H54 (cell line): ENCODE measurements at places on chromosomes 2 and 18.
A peak's percentile ranks its signal among the peaks of the same experiment; 100 is the strongest.

- DNase-seq, result no peak
Measured at GRCh38 chr18:46134920-46135675, 30.9 kb downstream of the HAUS1 start.

- DNase-seq, result no peak
Measured at GRCh38 chr2:73938718-73939352, 12.2 kb downstream of the DGUOK start.

GRCh38 chr2:118814368-118814767, 33.1 kb downstream of the EN1 start:
- DNase-seq, result no peak

GRCh38 chr2:189137519-189137918, 42.0 kb downstream of the COL5A2 start:
- no peak for DNase-seq

GRCh38 chr18:65659312-65659711, 91.5 kb upstream of the CDH7 start:
- DNase-seq, result no peak

DNA sequence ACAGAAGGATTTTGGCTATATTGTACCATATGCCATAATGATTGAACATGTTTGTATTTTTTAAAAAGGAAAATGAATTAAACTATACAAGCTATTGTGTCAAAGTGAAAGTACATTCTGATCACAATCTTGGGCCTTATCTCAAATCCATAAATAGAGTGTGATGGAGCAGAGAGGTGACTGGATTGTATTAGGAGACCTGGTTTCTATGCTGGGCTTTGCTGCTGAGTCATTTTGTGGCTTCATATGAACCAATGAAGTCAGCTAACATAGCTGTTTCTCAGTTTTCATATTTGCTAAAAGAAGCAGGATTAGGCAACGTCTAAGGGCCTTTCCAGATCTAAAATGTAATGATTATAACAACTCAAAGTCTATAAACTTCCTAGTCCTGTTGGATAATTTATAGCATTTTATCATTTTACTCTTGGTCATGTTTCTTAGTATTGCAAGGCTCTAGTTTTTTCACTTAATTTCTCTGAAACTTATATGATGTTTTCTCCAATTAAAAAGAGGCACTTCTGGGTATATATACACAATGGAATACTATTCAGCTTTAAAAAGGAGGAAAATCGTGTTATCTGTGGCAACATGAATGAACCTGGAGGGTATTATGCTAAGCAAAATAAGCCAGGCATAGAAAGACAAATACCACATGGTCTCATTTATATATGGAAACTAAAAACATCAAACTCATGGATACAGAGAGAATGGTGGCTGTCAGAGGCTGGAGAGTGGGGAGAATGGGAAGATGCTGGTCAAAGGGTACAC, 112.3 kb downstream of the MEP1B start:
- peak; percentile 11 for DNase-seq

DNA sequence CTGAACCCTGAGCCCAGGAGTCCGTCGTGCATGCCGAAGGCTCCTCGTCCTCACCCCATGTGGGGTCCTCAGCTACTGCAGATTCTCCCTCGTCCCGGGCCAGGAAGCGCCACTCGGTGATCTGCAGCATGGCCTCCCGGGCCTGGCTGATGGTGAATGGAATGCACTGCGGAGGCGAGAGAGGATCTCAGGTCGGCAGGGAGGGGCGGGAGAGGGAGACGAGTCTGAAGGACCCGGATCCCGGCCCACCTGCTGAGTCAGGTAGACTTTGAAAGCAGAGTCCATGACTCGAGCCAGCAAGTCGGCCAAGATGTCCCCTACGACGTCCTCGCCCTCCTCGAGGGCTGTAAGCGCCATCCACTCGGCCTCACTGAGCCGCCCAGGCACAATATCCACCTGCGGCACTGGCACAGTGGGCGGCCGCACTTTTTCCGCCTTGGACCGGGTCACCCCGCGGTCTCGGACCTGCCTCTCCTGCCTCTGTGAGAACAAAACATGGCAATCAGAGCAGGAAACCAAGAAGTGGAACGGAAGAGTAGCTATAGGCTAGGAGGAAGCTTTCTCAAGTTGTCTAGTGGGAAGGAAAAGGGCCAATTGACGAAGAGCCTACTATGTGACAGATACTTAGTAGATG, 5.5 kb downstream of the C2orf81 start:
- no peak for DNase-seq

GRCh38 chr2:106530866-106531265, 43.7 kb downstream of the CD8B2 start:
- DNase-seq, result no peak

DNA sequence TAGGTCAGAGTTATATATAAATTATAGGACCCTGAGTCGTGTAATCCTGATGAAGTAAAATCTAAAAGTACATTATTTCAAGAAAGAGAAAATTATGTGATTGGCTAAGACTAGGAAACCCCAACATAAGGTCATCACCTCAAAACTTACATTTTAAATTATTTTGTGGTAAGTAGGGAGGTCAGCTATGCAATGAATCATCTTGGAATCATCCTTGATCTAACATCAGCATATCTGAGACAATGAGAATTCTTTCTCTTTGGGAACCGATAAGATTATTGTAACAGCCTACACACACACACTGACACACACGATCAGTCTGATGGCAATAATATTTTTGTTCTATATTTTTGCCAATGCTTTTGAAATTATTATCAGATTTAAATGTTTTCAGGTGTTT, 904.8 kb upstream of the CHAC2 start:
- no peak for DNase-seq

- no peak for DNase-seq
Measured at GRCh38 chr2:180519276-180519675, 461.1 kb upstream of the UBE2E3 start.

DNA sequence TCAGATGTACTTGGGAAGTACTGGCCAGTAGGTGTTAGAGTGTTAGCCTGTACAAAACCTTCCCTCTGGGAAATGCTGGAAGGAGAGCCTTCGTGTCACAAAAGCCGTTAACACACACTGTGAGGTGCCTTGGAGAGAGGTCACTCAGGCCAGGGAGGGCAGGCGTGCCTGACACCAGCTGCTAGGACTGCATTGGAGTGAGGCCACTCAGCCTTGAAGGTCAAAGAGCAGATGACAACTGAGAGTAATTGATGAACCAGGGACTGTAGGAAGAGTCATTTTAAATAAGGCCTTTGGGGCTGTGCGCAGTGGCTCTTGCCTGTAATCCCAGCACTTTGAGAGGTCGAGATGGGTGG, 45.4 kb downstream of the ASAP2 start:
- DNase-seq, result no peak

GRCh38 chr2:183630964-183631363, 506.7 kb downstream of the NUP35 start:
- no peak for DNase-seq
